ENCODE measurements at places on chromosomes 2 and 18.

DNA sequence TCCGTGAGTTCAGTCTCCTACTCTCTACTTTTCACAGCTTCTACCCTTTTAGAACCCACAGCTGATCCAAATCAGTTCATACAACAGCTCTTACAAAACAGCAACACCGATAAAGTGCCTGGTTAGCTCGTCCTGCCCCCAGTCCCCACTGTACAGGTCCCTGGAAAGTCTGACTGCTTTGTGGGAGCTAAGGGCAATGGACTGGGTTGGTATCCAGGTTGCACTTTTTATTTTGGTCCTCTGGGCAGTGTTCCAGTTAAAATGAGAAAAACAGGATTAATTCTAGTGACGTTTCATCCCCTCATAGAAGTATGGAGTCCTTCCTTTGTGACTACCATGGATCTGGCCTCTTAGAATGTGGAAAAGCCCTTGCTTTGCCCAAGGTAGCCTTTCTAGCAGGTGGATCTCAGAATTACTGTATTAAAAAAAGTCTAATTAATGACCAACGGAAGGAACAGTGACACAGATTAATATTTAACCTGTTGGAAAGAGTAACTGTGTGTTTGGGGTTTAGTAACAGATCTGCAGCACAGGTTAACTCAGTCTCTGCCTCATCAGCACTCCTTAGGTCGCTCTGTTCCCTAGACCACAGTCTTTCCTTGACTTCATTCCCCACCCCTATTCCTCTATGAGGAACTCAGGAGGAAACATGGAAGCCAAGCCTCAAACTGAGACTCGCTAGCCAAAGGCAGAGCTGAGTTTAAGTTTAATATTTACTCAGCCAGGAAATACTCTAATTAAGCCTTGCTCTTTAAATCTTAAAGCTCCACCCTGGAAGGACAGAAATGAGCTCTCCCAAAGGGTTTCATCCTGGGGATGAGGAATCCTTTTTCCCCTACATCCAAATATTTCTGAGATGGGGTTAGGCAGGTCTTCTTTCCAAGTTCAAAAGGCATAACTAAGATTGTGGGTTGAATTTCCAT is 52.8 kb upstream of the ITGA6 start:
- no peak for DNase-seq

- peak; percentile 55 for DNase-seq
Observed at GRCh38 chr18:48408727-48409590, at the start of gene ZBTB7C. ZBTB7C (minus strand) TSS chr18:48409383.

DNA sequence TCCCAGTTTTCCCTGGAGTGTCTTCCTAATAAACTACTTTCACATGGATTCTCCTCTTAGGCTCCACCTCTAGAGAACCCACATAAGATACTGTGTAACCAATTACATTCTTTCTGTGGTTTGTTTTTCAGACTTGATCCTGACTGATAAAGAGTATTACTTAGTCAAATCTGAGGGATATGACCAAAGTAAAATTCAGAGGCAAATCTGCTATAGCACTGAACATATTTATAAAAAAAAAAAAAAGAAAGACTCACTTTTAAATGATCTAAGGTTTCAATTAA is 13.9 kb downstream of the CKAP2L start:
- DNase-seq, result no peak

- no peak for DNase-seq
Observed at GRCh38 chr2:146370826-146371225, 1474.0 kb upstream of the ACVR2A start.

- DNase-seq, result no peak
Observed at GRCh38 chr2:12797815-12798214, 81.1 kb downstream of the TRIB2 start.

DNA sequence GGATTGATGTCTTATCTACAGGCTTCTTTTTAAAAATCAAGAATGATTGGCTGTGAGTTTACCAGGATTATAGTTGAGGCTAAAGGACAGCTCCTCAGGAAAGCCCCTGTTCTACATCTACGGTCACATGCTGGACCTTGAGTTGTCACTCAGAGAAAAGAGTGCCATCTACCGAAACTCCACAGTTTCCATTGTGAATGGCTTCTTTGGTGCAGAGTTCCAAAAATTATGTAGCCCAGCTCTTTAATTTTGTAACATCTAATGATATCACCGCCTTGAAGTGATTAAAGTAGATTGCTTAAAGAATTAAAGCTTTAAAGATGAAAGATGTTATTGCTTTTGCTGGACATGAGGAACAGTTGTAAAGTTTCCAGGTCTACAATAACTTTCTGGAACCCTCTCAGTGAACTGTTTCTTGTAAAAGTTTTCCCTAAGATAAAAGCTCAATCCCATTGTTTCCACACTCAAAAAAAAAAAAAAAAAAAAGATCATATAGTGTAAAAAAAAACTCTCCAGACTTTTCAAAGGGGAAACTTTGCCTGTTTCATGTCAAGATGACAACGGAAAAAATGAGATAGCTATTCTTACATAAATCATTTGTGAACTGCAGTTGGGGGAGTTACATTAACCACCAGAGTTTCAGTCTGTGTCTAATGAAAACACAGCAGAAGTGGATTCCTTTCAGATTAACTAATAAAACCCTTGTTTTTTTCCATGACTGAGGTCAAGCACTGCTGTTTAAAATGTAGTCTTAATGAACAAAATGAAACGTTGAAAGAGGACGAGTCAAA is 4.3 kb downstream of the COL3A1 start:
- DNase-seq, result no peak

- no peak for DNase-seq
Observed at GRCh38 chr2:97693476-97693875, 19.9 kb upstream of the ZAP70 start.

DNA sequence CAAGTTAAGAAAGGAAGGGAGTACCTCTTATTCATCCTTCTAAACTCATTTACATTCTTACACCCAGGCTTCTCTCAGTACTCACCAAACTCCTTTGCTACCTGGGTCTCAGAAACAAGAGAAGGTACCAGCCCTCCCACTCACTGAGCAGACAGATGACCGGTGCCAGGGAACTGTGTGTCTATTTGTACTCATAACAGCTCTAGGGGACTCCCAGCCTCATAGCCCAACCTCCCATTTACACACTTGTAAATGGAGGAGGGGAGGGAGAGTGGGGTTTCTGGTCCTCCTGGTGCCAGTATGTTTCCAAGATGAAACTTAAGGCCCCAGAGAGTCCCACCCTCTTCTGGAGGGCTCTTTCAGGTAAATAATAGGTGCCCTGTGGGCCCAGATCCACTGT is 42.8 kb upstream of the SIGLEC15 start:
- DNase-seq, result no peak

- no peak for DNase-seq
Observed at GRCh38 chr2:33205693-33206434, 259.1 kb downstream of the LTBP1 start.

GRCh38 chr2:120680136-120680761 is 55.4 kb upstream of the GLI2 start:
- peak; percentile 81 for DNase-seq

GRCh38 chr2:227103583-227103982 is 60.4 kb downstream of the COL4A4 start:
- no peak for DNase-seq

DNA sequence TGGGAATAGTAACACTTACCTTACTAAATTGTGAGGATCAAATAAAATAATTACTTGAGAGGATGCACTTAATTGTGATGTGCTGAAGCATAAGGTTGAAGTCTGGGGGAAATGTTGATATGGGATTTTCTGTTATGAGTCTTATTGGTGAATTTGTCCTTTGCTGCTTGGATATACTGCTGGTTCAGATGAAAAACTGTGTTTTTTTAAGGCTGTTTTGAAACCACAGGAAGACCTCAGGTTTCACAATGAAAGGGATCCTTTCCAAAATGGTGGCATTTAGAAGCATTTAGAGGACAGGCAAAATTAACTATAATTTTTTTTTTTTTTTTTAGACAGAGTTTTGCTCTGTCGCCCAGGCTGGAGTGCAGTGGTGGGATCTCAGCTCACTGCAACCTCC is 34.9 kb downstream of the SPATS2L start:
- no peak for DNase-seq

DNA sequence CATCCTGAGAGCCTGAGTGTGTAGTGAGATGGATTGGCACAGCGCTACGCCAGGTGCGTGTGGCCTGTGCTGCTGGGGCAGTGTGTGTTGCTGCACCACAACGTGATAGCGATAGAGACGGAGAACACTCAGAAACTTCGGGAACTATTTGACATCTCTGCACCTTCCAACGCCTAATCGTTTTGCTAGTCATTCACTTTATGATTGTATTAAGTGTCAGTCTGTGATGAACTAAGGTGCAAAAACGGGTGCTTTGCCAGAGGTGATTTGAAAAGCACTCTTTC is 26.0 kb upstream of the IGFBP2 start:
- DNase-seq, result no peak

- DNase-seq, result no peak
Observed at GRCh38 chr2:37588316-37588777, 83.1 kb downstream of the CDC42EP3 start.

- DNase-seq, result no peak
Observed at GRCh38 chr2:107197594-107198294, 311.8 kb upstream of the ST6GAL2 start.

- DNase-seq, result no peak
Observed at GRCh38 chr2:134839649-134840048, 1.2 kb downstream of the ACMSD start.

DNA sequence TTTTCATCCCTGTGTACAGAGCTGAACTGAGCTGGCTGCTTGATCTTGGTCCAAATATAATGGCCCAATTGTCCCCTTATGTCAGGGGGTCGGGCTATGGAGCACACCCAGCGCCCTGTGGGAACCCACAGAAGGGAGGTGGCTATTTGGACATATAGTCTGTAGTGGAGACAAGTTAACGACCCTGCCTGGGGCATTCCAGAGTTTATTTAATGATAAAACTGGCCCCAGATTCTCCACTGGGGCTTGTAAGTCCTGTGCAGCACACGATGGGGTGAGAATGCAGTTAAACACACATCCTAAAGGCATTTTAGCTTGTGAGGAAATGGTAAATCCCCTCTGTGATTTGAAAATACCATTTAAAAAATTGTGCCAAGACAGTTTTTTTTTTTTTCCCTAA is 72.9 kb downstream of the QPCT start:
- no peak for DNase-seq

- DNase-seq, result no peak
Observed at GRCh38 chr18:47184419-47185050, 8.4 kb upstream of the IER3IP1 start.

DNA sequence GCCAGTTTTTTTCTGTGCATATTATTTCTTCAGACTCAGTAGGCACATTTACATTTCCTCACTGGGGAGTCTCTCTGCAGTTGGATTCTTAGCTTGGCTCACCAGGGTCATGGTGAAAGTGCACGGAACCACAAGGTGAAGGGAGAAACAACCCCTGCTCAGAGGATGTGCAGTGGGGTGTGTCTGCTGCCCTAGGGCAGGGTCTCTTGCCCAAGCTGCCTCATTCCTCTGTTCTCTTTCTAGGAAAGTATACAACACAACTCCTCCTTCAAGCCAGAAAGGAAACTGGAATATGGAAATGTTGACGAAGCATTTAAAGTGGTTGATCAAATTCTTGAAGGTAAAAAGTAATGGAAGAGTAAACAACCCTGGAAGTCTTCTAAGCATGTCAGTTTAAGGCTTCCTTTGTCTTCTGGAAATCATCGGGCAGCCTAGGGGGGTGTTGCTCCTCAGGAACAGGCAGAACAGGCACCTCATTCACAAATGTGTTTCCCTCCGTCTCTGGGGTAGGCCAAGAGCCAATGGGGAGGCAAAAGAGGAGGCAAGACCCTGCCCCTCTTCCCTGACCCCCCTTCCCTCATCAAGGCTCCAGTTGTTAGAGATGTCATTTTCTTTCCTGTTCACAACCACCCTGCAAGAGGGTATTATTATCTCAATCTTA is 41.4 kb downstream of the AOX1 start:
- no peak for DNase-seq

DNA sequence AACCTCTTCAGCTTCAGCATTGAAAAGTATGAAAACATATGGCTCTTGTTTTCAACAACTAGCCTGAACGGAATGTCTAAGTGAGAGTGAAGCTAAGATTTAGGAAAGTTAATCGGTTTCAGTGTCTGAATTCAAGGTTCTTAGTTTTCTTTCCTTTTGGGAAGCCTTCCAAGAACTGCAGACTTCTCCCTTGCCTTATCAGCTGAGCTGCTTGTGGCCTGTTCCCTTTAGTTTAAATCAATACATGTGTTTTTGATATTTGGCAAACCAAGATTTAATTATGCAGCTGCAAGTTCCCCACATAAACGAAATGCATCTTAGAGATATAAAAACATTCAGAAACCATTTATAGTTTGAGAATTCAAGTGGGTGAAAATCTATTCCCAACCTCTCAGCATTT is 274.3 kb upstream of the NRP2 start:
- DNase-seq, result no peak

- no peak for DNase-seq
Observed at GRCh38 chr2:48433682-48434081, 96.3 kb upstream of the STON1 start.

DNA sequence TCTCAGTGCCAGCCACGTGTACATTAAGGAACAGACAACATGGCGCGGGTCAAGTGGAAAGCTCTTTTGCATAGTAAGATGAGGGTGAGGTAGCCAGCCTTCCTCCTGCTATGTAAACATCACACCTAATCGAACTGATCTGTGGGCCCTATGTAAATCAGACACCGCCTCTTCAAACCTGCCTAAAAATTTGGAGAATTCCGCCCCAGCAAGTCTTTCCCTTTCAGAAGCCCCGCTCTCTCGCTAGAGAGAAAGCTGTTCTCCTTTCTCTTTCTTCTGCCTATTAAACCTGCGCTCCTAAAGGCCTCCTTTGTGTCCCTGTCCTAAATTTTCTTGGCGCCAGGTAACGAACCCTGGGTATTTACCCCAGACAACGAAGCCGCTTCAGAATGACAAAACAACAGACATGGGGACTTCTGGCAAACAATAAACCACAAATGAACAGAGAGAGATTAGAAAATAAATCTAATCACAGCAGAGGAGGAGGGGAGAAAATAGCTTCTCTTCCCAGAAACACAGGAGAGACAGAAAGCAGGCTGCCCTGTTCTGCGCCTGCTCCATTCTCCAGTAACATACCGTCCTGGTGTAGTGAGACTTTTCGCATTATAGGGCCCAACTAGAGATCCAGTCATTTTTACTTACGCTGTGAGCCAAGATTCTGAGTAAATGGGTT is 31.9 kb upstream of the CYP1B1 start:
- no peak for DNase-seq

GRCh38 chr2:29201979-29202378 is 86.8 kb downstream of the CLIP4 start:
- DNase-seq, result no peak

DNA sequence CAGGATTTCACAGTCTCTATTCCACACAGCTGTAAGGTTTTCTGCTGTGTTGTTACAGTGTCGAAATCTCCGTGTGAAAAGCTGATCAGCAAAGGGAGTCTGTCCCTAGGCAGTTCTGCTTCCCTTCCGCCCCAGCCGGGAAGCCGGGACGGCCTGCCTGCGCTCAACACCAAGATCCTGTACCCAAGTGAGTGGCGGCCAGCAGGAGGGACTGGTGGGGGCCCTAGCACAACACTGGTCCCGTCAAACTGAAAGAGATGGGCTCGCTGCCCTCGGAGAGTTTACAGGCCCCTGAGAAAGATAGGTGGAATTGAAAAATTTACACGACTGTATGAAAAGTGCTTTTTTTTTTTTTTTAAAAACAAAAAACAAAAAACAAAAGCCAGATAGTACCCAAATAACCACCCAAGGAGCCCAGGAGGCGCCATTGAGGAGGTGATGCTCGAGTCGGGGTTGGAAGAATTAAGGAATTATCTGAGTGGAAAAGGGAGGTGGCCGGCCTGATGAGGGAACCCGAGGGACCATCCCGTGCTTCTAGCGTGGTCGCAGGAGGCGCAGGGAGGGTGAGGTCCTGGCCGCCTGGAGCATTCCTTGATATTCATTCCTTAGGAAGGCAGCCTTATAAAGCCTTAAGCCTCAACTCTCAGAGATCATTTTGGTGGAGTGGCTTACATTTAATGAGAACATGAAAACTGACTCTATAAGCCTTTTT is 96.7 kb downstream of the DGKD start:
- no peak for DNase-seq

All from mesothelial cell of epicardium (in vitro differentiated cells).